Ecto neural progenitor cell (in vitro differentiated cells): ENCODE measurements at places on chromosomes 12 and 14.

DNA sequence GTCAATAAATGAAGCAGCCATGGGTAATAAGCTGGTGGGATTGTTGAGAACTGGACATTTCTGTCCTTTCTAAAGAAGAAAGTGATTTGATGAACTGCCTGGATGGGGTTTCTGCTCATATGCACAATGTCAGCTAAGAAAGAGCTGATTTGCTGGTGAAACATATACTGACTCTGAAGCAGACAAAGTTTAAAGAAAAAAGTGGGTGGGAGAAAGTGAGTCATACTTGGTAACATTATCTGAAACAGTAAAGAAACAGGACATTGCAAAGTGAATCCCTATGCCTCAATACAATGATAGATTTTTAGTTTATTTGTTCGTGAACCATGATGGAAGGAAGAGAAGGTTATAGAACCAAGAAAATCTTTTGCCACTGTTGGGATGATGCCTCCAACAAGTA, 95.6 kb upstream of the DNM1L start:
- DNase-seq = no peak

GRCh38 chr12:51051787-51052186, 3.7 kb downstream of the LETMD1 start:
- no peak for DNase-seq

GRCh38 chr12:129885287-129885686, 18.5 kb downstream of the TMEM132D start:
- no peak for DNase-seq

DNA sequence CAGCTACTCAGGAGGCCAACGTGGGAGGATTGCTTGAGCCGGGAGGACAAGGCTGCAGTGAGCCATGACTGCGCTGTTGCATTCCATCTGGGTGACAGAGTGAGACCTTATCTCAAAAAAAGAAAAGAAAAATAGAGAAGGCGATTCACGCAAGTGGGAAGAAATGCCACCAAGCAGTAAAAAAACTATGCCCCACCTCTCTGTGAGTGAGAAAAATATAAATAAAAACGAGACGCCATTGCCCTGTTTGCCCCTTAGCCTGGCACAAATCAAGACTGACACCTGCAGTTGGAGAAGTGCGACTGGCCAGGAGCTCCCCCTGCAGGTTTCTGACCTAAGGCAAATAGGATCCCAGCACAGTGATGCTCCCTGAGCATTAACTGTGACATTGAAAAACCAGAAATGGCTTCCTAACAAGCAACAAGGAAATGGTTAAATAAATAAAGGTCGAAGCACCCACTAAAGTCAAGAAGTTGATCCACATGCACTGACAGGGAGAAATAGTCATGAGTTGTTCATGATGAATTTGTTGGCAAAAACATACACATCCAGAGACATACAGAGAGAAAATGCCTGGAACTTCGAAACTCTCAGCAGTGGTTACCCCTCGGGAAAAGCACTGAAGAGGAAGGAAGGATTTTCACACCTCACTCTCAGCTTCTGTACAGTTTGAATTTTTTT, 21.1 kb downstream of the GSC start:
- no peak for DNase-seq

- no peak for DNase-seq
Observed at GRCh38 chr12:127284870-127285431, 982.0 kb upstream of the TMEM132C start.

DNA sequence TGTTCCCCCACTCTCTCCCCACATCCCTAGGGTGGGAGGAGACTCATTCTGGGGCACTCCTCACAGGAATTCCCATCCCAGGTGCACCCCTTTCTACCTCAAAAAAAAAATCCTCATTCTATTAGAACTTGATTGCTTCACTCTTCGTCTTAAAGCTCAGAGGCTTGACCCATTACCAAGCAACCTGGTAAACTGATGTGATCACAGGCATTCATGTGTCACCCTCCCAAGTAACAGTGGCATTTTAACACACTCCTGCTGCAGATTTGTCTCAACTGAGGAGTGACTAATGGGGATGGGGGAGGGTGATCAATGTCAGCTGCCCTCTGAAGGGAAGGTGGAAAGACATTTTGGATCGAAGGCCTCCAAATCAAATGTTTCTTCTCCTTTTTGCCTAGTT, 78.1 kb upstream of the PTHLH start:
- DNase-seq = no peak

- no peak for DNase-seq
Observed at GRCh38 chr12:22541496-22542155, 2.7 kb downstream of the C2CD5 start.

DNA sequence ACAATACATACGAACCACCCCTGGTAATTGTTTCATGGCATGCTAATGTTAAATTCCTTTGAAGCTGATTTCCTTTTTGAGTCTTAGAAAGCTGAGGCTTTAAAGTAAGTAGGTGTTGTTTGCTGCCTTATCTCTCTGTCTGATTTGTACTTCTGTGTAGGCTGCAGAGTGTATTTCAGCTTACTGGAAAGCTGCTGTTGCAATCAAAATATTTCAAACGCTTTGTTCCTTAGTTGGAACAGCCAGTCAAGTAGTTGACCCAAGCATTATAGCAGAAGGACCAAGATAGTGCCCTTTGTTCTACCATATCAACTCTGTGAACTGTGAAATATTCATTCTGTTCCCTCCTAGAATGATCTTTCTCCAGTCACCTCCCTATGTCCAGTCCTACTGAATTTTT, 3.1 kb downstream of the PKP2 start:
- no peak for DNase-seq

DNA sequence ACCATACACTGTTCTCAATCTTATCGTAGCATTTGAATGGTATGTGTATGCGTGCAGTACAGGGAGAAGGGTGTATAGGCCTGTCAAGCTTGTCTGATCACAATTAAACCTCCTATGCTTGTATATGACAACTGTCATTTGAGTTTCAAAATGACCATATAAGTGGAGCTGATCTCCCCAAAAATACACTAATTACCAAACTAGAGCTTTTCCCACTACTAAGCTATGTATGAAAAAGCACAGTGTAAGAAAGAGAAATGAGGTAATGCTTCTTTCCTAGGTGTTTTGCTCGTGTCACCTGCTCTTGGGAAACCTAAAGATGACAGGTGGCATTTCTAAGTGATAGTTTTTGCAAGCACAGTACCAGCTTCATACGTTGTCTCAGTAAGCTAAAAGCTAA, 1.1 kb upstream of the STK38L start:
- no peak for DNase-seq

DNA sequence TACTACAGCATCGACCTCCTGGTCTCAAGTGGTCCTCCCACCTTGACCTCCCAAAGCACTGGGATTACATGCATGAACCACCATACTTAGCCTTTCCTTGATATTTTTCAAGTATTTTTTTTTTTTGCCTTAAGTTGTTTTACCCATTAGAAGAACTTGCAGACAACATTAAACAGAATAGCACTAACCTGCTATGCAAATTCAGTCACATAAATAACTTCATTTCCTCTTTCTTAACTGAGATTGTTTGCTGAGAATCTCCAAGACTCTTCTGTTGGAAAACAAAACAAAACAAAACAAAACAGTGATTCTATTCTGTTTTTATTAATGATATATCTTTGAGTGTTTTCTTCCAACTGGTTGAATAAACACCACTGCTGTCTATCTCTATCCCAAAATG, 115.9 kb upstream of the IFNG-AS1 start:
- DNase-seq = no peak

GRCh38 chr12:117914686-117915085, 54.1 kb downstream of the KSR2 start:
- DNase-seq = no peak

GRCh38 chr12:82648259-82648909, 38.3 kb upstream of the TMTC2 start:
- no peak for DNase-seq

DNA sequence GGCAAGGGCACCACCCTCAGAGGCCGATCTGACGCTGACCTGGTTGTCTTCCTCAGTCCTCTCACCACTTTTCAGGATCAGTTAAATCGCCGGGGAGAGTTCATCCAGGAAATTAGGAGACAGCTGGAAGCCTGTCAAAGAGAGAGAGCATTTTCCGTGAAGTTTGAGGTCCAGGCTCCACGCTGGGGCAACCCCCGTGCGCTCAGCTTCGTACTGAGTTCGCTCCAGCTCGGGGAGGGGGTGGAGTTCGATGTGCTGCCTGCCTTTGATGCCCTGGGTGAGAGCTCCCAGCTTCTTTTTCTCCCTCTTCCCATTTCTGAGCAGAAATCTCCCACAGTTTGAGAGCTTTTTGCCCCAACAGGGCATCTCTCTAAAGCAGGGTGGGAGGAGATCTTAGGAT, 1.8 kb downstream of the OAS1 start:
- peak; percentile 39 for DNase-seq

- no peak for DNase-seq
Observed at GRCh38 chr12:91343010-91343409, 160.4 kb upstream of the DCN start.

DNA sequence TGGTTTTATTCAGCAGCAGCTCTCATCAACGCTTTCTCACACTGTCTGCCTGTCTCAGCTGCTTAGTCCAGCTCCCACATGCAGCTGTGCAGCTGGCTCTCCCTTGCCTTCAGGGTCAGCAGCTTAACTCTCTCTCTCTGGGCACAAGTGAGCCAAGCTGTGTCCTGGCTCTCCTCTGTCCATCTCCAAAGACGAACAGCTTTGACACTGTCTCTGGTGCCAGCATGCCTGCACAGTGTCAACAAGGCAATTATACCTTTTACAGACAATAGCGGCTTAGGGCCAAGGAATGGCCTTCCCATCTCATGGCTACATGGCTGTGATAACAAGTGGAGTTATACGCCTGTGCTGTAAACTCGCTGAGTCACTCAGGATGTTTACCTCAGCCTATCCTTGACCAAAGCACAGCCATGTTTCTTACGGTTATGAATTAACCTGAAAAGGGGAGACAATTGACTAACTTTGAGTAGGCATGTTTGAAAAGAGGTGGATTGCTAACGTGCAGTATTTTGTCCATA, 38.4 kb upstream of the MANSC4 start:
- DNase-seq = no peak

GRCh38 chr14:33734387-33734786, 216.5 kb downstream of the EGLN3 start:
- no peak for DNase-seq

DNA sequence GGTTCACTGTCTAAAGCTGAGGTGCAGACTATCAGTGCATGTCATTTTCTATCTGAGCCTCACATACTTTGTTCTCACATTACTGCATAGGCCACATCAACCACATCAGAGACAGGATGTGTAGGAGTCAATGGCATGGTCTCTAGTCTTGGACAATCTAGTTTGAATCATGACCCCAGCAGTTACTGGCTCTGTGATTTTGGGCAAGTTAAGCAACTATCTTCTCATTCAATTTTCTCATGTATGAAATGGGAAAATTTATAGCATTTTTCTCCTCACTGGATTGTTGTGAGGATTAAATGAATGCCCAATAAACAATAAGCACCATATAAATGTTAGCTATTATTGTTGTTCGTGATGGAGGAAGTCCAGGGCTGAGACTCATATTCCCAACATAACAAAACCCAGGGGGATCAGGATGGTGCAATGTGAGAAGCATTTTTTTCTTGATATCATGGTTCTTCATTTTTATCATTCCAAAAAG, 432.6 kb downstream of the LRIG3 start:
- no peak for DNase-seq

- DNase-seq = no peak
Observed at GRCh38 chr14:75823334-75823733, 158.5 kb downstream of the TGFB3 start.

GRCh38 chr14:98298481-98299244, 973.3 kb downstream of the BCL11B start:
- DNase-seq = no peak

- DNase-seq = no peak
Observed at GRCh38 chr14:99758872-99759545, 34.2 kb upstream of the EML1 start.

DNA sequence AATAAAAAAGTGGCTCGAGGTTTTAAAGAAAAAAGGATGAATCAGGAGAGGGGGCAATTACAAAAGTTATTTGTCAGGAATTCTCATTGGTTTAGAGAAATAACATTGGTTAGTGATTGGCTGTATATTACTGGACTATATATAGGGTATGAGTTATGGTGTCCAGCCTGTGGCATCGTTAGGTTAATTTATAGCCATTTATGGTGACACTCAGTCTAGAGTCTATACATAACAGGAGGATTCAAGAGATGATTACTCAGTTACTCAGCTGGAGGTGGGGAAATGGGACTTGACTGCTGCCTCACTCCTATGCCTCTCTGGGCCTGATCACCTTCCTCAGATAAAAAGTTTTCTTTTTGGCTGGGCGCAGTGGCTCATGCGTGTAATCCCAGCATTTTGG, 25.6 kb upstream of the NFYB start:
- no peak for DNase-seq

GRCh38 chr12:124878795-124879516, 15.3 kb upstream of the SCARB1 start:
- DNase-seq = no peak

DNA sequence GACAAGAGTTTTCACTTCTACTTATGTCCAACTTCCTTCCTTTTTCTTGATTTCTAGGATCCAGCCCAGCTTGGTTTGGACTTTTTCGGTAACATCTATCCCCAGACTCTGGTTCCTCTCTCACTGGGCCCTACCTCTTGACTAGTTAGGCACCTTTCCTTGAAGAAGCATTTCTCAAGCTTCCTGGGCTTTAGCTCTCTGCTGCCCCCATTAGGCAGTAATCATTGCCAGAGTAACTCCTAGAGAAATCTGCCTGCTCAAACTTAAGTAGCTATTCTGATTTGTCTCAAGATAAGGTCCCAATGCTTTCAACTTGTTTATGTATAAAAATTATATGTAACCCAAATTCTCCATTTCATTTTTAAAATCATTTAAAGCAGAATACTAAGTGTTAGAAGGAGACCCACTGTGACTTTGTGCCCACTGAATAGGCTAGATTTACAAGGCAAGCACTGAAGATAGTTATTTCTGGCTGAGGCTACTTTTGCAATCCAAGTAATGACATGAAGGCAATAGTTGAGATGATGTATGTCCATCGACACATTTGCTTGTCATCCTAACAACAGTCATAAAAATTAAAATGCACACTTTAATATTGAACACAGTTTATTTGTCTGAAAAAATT, 275.0 kb upstream of the G2E3 start:
- no peak for DNase-seq

- DNase-seq = no peak
Observed at GRCh38 chr12:51827925-51828818, 20.3 kb downstream of the FIGNL2 start.

GRCh38 chr12:5581019-5581418, 149.1 kb downstream of the NTF3 start:
- DNase-seq = no peak

DNA sequence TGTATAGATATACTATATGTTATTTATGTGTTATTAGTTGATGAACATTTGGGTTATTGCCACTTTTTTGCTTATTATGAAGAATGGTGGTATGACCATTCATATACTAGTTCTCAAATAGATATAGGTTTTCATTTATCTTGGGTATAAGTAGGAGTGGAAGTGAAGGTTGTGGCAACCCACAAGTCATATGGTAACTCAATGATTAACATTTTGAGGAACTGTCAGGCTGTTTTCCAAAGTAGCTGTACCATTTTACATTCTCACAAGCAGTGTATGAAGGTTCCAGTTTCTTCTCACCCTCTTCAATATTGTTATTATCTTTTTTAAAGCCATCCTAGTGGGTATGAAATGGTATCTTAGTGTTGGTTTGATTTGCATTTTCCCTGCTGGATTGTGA, 19.0 kb upstream of the MSRB3 start:
- DNase-seq = no peak

- no peak for DNase-seq
Observed at GRCh38 chr12:109727746-109728726, 14.4 kb downstream of the FAM222A start.

GRCh38 chr14:68158640-68159039, 339.1 kb downstream of the RAD51B start:
- DNase-seq = no peak
